ENCODE measurements at places on chromosomes 6 and 20.

DNA sequence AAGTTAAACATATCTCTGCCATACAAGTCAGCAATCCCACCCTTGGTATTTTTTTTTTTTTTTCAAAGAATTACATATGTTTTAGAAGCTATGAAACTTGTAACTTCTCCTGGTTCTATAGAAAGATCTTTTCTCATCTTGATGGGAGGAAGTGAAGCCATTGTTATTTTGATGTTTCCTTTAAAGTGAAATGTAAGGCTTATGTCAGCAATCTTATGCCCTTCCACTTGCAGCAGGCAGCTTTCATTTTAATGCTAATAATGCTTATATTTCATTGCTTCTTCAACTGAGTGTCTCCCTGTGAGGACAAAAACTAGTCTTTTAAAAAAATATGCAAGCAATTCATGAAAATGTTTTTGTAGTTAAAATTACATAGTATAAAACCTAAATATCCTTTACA is 1614.7 kb downstream of the KHDRBS2 start:
- no peak for DNase-seq

- no peak for DNase-seq
These were observed 226.0 kb upstream of the CDYL start for GRCh38 chr6:4550227-4550597.

GRCh38 chr6:1917626-1918371 is 308.1 kb downstream of the FOXC1 start:
- DNase-seq: peak; percentile 35

- DNase-seq: no peak
These were observed 14.8 kb upstream of the FKBP5 start for GRCh38 chr6:35703554-35703953.

DNA sequence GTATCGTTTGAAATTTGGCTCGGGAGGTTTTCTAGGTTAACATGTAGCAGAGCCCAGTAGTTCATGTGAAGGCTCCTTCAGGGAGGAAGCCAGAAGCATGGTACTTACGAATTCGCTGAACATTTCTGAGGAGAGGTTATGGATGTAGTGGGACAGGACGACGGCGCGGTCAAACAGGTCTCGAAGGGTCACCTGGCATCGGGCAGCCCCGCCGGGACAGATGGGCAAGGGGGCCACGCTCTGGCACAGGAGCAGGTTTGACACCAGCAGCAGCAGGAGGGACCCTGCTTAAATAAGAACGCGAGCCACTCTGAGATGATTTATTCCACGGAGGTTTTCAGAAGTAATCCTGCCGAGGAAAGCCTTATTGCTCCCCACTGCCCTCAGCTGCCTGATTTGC is 2.5 kb downstream of the PRL start:
- no peak for DNase-seq

DNA sequence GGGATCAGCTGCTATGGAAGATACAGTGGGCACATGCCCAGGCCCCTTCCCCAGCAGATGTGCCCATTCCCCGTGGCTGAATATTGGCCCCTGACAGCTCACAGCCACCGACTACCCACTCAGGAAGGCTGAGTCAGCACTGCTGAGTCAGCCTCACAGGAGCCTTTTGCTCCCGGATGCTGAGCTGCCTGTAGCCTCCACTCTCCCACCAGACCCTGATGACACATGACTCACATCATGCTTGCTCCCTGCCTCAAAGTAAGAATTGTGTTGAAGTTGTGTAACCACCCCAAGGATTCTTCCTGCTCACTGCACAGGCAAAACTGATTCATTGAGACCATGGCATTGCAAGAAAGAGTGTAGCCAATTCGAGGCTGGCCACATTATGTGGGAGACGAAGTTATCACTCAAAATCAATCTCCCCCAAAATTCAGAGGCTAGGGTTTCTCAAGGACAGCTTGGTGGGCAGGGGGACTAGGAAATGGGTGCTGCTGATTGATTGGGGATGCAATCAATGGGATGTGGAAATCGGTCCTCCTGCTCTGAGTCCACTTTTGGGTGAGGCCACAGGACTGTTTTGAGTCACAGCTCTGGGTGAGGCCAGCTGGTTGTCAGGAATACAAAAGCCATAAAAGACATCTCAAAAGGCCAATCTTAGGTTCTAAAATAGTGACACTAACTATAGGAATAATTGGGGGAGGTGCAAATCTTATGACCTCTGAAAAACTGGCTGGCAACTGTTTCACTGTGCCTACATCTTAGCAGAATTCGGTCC is 556.6 kb upstream of the CDH4 start:
- no peak for DNase-seq
